ENCODE measurements at places on chromosomes 4 and X.

- DNase-seq = no peak
Measured at GRCh38 chr4:26609391-26609790, 25.5 kb downstream of the TBC1D19 start.

DNA sequence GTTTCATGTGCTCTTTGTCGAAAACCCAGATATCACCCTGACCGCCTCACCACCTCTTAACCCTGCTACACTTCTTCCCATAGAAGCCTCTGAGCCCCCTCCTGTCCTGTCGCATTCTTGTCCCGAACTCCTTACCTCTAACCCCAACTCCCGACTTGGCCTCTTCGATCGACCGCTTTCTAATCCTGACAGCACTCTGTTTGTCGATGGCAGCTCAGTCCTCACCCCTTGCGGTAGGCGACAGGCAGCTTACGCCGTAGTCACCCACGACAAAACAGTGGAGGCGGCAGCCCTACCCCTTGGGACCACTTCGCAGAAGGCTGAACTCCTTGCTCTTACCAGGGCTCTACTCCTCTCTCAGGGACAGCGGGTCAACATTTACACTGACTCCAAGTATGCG is 961.7 kb downstream of the RPA4 start:
- no peak for DNase-seq

DNA sequence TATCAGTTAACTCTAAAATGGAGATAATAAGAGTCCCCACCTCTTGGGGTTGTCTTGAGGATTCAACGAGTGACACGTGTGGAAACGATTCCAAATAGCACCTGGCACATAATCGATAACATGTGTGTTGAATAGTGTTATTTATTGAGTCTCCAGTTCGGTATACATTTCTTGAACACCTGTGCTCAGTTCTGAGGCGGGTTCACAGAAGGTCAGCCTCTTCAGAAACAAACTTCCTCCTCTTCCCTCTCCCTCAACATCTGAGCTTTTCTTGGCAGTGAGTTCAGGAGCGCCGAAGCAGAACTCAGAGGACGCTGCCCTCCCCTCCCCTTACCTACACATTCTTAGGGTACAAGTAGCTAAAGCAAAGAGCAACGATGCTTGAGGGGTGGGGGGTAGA is 934 bp downstream of the PDHA1 start:
- DNase-seq = no peak

- DNase-seq = no peak
Measured at GRCh38 chr4:108370291-108371141, 201.8 kb upstream of the LEF1 start.

DNA sequence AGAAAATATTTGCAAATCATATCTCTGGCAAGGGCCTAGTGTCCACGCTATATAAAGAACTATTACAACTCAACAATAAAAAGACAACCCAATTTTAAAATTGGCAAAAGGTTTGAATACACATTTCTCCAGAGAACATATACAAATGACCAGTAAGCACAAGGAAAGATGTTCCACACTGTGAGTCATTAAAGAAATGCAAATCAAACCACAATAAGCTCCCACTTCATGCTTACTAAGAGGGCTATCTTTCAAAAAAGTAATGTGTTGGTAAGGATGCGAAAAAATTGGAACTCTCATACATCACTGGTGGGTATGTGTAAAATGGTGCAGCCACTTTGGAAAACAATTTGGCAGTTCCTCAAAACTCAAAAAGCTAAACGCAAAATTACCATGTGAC is 884.0 kb upstream of the INTU start:
- no peak for DNase-seq
